DND-41 (cell line): ENCODE measurements at places on chromosomes 3 and 15.

- no peak for DNase-seq
Observed at GRCh38 chr15:58224068-58224467, 85.9 kb downstream of the AQP9 start.

- no peak for DNase-seq
Observed at GRCh38 chr15:34297059-34297458, 40.5 kb downstream of the SLC12A6 start.

GRCh38 chr15:26936502-26936901 is 34.5 kb upstream of the GABRG3 start:
- no peak for DNase-seq

DNA sequence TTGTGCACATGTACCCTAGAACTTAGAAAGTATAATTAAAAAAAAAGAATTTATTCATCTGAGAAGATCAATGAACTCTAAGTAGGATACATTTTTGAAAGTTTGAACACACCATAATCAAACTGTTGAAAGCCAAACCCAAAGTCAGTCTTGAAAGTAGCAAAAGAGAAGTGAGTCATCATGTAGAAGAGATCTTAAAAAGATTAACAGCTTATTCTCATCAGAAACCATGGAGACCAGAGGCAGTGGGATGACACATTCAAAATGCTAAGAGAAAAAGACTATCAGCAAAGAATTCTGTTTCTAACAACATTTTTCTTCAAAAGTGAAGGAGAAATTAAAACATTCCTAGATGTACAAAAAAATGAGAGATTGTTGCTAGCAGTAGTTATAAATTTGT is 60.7 kb downstream of the TIMP4 start:
- no peak for DNase-seq

DNA sequence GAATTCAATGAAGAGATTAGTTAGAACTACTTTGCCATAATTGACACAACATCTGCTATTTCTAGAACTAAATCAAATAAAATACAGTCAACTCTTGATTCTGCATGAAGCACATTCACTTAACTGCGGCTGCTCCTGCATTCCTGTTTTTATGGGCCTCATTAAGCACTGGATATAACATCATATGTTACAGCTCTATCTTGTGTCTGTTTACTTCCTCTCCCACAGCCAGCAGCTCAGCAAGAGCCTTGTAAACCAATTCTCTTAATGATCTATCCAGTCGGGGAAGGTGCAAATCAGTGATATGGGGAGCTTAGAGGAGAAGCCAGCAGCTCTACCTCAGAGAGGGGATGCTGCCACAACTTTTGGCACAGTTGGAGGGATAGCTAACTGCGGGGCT is 329.2 kb downstream of the ARRDC4 start:
- DNase-seq = no peak

GRCh38 chr15:84818261-84819131 is 1.3 kb downstream of the ALPK3 start:
- DNase-seq = peak; percentile 19

- no peak for DNase-seq
Observed at GRCh38 chr3:39130026-39130425, 22.5 kb downstream of the TTC21A start.

DNA sequence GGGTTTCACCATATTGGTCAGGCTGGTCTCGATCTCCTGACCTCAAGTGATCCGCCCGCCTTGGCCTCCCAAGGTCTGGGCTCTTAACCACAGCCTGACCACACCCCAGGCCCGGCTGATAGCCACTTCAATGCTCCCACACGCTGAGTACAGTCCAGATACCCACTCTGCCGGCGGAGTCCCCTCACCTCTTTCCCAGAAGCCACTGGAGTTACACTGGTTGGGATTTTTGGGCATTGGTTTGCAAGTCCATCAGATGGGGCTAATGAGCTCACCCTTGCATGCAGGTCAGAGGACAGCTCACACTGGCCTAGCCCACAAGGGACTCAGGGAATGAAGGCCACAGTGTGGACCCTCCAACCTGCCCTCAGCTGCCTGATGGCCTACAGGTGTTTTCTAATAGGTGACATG is 60.1 kb downstream of the IQSEC1 start:
- DNase-seq = no peak

GRCh38 chr3:141746962-141747361 is 8.9 kb downstream of the RNF7 start:
- DNase-seq = no peak

DNA sequence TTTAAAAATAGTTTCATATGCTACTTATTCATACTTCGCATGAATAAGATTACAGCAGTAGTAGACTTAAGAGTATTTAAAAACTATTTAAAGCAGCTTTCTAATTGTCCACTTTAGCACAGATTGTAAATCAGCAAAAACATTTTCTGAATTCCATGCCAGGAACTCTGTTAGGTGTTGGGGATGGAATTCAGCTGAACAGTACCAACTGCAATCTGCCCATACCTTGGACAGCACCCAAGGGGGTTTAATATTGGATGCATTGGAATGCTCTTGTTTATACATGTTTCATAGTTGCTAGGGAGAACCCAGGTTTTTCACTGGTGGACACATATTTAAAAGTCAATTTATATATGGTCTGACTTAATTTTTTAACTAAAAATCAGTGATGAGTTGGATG is 74.8 kb downstream of the PPM1L start:
- DNase-seq = no peak

DNA sequence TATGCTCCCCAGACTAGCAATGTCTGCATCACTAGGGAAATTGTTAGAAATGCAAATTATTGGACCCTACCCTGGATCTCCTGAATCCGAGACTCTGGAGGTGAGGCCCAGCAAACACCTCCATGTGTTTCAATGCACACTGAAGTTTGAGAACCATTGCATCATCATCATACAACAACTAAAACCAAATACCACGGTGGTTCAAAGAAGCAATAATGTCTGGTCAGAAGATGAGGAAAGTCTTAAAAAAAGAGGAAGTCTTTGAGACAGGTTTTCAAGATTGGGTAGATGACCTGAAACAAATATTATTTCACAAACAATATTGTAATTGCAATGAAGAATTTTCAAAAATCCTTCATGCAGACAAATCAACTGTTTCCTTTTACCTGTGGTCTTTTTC is 60.3 kb upstream of the TRA2B start:
- DNase-seq = no peak

DNA sequence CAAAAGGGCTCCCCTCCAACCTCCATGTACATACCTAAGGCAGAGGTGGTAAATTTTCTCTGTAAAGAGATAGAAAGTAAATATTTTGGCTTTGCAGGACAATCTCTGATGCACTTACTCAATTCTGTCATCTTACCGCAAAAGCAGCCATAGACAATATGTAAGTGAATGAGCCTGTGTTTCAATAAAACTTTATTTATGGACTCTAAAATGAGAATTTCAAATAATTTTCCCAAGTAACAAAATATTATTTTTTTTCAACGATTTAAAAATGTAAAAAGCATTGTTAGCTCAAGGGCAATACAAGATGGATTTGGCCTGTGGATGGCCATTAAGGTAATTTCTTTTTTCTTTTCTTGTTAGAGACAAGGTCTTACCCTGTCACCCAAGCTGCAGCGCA is 44.7 kb downstream of the SHQ1 start:
- DNase-seq = no peak

DNA sequence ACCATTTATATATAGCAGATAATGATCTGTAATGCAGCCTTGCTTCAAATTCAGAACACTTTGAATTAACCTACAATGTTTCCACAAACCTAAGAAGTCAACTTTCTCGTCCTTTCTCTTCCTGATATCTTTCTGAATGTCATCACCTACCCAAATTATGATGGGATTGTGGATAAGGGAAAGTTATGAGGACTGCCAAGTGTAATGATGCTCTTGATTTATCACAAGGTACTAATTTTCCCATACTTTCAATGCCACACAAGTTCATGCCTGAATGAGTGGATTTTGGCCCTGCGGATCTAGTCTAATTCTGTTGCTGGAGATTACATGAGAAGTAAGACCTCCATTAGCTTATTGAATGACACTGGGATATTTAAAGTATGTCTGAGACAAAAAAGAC is 82.6 kb upstream of the NANOGP8 start:
- DNase-seq = no peak

- DNase-seq = no peak
Observed at GRCh38 chr15:101479342-101479845, 10.1 kb downstream of the PCSK6 start.

- DNase-seq = no peak
Observed at GRCh38 chr3:158050461-158050860, 55.8 kb downstream of the SHOX2 start.

DNA sequence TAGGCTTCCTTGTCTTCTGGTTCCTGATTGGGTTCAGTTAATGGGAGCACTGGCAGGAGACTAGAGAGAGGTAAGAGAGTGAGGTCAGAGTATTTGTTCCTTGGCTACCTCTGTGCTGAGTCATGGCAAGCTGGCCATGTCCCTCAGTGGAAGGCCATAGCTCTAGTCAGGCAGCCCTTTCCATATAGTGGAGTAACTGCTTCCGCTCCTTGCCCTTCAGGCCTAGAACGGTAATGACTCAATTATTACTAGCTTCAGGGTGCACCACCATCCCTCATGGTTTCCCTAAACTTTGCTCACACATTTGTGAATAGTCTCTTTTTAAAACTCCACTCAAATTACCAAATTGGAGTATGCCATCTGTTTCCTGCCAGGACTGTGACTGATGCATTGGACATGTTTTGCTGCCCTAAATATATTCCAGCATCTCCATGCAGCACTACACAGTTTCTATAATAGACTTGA is 10.5 kb upstream of the ANO10 start:
- DNase-seq = no peak

- DNase-seq = no peak
Observed at GRCh38 chr15:99454107-99454809, 111.5 kb upstream of the MEF2A start.

- no peak for DNase-seq
Observed at GRCh38 chr3:73409138-73409763, 215.5 kb downstream of the PDZRN3 start.

- no peak for DNase-seq
Observed at GRCh38 chr3:87710028-87710427, 348.8 kb downstream of the CGGBP1 start.

DNA sequence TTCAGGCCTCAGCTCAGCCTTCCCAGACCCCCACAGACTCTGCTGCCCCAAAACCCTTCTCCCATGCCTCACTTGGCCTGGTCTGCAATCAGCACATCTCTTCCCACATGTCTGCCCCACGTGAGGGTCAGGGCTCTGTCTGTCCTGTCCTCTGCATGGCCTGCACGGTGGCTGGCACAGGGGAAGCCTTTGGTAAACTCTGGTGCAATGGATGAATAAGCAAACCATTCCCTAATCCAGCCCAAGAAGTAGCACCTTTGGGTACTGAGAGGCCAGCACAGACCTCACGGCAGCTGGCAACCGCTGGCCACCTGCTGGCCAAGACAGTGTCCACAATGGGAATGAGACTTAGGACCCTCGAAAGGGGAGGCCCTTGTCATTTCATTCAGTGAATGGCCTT is 27.7 kb downstream of the ABTB1 start:
- no peak for DNase-seq

- DNase-seq = no peak
Observed at GRCh38 chr3:186609247-186609868, 3.5 kb upstream of the AHSG start.

- no peak for DNase-seq
Observed at GRCh38 chr15:74829486-74829885, 3.1 kb downstream of the CPLX3 start.

DNA sequence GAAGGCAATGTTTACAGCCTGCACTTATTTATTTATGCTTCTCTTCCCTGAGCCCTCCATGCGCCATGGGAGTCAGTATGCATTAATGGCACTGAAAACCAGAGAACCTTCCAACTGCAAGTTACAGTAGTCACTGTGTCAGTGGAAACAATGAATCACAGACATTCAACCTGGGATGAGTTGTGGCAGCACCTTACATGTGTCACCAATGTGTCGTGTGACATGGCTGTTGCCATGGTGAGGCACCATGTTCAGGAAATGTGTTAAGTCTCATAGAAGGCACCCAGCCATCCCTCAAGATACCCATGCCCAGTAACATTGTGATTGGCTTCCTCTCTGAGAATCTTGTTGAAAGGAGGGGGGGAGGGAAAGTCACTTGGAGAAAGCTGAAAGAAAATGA is 105.0 kb downstream of the FOXP1 start:
- DNase-seq = no peak

GRCh38 chr15:89103481-89104171 is 15.4 kb downstream of the ABHD2 start:
- no peak for DNase-seq

DNA sequence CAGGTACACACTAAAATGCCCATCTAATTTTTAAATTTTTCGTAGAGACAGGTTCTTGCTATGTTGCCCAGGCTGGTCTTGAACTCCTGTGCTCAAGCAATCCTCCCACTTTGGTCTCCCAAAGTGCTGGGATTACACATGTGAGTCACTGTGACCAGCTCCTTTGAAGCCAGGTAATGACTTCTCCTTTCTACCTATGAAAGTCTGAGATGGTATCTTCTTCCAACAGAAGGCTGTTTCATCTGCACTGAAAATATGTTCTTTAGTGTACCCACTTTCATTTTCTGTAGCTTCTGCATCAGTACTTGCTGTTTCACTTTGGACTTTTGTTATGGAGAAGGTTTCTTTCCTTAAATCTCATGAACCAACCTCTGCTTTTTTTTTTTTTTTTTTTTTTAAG is 8.8 kb downstream of the OIP5 start:
- DNase-seq = no peak

- no peak for DNase-seq
Observed at GRCh38 chr3:150407051-150407807, 869 bp upstream of the TSC22D2 start.

DNA sequence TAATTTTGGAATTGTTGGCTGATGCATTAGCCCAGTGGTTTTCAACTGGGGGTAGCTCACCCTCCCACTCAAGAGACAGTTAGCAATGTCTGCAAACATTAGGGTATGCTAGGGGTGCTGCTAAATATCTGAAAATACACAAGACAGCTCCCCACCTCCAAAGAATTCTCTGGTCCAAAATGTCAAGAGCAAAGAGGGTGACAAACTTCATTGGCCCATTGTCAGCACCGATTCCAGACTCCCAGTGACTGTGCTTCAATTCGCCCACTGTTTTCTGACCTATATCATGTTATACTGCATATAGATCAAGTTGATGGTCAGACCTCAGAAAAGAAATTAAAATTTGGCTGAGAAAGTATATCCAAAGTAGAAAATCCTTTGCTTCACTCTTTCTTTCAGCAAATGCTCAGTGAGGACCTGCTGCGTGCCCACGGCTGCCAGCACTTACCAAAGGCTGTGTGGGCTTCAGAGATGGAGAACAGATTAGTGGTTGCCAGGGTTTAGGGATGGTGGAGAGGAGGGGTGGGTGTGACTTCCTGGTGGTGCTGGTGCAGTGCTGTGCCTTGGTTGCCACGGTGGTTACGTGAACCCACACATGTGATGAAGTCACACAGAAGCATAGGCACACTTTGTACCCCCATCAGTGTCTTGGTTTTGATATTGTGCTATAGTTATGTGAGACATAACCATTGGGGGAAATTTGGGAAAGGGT is 204.0 kb downstream of the PLCL2 start:
- DNase-seq = peak; percentile 64

- DNase-seq = no peak
Observed at GRCh38 chr3:177624528-177625495, 427.5 kb upstream of the TBL1XR1 start.

GRCh38 chr3:185049710-185050109 is 103.2 kb downstream of the C3orf70 start:
- DNase-seq = no peak

GRCh38 chr3:134126153-134126552 is 96.4 kb upstream of the SLCO2A1 start:
- DNase-seq = no peak

GRCh38 chr3:187807086-187807862 is 62.0 kb upstream of the BCL6 start:
- DNase-seq = no peak

GRCh38 chr3:25820366-25820765 is 30.5 kb downstream of the OXSM start:
- DNase-seq = no peak
